ENCODE measurements at places on chromosomes 6 and 20.

- DNase-seq: no peak
Observed at GRCh38 chr6:41072836-41073202, at the start of gene NFYA. Gene NFYA (plus strand): TSS chr6:41072974. CDS start chr6:41079090, 6,116 bp downstream.

DNA sequence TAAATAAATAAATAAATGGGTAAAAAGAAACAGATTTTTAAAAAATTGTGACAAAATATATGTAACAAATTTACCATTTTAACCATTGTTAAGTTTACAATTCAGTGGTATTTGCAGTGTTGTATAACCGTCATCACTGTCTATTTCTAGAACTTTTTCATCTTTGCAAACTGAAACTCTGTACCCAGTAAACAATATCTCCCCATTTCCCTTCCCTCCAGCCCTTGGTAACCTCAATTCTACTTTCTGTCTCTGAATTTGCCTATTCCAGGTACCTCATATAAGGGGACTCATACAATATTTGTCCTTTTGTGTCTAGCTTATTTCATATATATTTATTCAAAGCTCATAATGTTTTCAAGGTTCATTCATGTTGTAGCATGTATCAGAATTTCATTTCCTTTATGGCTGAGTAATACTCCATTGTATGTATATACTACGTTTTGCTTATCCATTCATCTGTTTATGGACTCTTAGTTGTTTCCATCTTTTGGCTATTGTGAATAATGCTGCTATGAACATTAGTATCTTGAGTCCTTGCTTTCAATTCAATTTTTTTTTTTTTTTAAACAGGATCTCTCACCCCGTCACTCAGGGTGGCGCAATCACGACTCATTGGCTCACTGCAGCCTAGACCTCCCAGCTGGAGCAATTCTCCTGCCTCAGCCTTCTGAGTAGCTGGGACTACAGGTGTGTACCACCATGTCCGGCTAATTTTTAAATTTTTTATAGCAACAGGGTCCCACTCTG is 8.9 kb downstream of the MANBAL start:
- no peak for DNase-seq

DNA sequence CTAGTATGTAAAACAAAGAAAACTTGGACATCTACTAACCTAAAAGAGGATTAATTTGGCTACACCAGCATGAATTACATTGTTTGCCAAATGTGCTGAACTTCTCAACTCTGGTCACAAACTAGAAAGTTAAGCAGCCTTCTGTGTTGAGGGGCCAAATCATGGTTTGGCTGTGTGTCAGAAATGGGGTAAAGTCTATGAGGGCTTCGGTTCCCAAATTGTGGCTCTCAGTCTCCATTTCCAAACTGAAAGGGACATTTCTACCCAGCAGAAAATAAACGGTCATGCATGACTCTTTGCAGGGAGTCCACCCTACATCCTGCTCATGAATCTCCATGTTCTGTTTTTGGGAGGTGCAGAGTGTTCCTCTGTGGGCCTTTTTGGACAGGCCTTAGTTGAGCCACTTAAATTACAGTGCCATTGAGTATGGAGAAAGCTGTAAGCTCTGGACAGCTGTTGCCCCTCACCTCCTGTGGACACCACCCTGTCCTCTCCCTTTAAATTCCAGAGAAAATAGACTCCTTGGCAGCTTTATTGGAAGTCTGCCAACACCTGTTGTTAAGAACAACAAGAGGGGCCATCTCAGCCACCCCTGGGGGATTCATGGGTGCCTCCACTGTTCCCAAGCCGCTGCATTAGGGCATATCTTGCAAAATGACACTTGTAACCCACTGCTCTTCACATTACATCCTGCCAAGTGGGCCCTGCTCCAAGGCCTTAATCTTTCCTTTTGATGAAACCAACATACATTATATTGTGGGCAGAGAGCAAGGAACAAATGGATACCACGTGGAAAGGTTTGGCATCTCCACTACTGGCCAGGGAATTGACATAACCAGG is 27.5 kb upstream of the SNRPC start:
- no peak for DNase-seq

GRCh38 chr6:1313384-1313766 is 1.5 kb downstream of the FOXQ1 start:
- DNase-seq: no peak

Data from T-cell (primary cell).